Upper lobe of right lung (tissue), 1 donor: ENCODE measurements at places on chromosomes 7 and 10. TPM values are rescaled to one million over a fixed set of nuclear protein-coding genes. Genes with fewer than 3 reads are reported as not detected.

The SPDYE5 gene
- not detected for total RNA-seq

The ANKRD30A gene
- 0.12 TPM for total RNA-seq

The PSPH gene
- 10.1 TPM for total RNA-seq

The PILRA gene
- total RNA-seq: 36.9 TPM

The PAX2 gene
- not detected for total RNA-seq

The AKR1B15 gene
- not detected for total RNA-seq

DNA sequence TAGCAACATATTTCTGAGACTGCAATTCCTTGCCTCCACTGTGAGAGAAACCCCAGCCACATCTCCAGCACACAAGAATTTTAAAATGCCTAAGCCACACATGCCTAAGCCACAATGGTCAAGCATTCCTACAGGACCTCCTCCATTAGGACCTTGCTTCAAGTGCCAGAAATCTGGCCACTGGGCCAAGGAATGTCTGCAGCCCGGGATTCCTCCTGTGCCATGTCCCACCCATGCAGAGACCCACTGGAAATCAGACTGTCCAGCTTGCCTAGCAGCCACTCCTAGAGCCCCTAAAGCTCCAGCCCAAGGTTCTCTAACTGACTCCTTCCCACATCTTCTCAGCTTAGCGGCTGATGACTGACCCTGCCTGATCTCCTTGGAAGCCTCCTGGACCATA lies 117.5 kb downstream of the AHR start:
- no peak overlapping the region for H3K27ac ChIP-seq
- H3K4me3 ChIP-seq: no peak overlapping the region
- DNase-seq: no peak
- no peaks in the 10 kb centered on the region for H3K36me3 ChIP-seq
- H3K4me1 ChIP-seq: no peaks in the 10 kb centered on the region

DNA sequence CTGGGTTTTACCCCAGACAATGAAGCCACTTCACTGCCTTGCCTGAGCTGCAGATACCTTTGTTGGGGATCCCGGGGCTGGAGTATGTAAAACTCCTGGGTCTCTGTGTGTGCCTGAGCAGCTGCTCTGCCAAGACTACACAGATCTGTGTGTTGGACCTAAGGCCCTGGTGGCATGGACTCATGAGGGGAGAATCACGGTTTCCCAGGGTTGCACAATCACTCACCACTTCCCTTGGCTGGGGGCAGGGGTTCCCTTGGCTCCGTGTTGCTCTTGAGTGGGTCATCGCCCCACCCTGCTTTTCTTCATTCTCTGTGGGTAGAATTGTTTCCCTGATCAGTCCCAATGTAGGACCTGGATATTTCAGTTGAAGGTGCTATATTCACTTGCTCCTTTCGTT lies 13.9 kb upstream of the TBATA start:
- H3K27ac ChIP-seq: no peak overlapping the region
- H3K36me3 ChIP-seq: no peaks in the 10 kb centered on the region
- peaks cover 4% of the 10 kb centered on the region for H3K27me3 ChIP-seq
- H3K4me1 ChIP-seq: no peaks in the 10 kb centered on the region

DNA sequence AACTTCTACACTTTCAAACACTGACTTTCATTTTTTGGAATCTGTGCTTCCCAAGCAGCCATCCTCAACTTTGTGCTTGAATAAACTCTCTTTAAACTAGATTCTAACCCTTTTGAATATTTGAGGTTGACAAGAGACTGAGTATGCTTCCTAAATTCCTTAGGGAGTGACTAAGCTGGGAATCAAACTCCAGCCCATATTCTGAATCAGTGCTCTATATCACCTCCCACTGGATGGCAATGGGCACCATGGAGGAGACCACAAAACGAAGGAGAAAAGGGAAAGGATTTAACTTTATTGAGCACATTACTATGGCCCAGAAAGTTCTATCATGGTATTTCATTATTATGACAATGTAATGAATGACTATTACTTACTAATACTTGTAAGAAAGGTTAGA lies 17.2 kb upstream of the SLC26A4 start:
- H3K27me3 ChIP-seq: no peaks in the 10 kb centered on the region
- H3K36me3 ChIP-seq: no peaks in the 10 kb centered on the region
- DNase-seq: no peak
- peaks cover 9% of the 10 kb centered on the region for H3K4me1 ChIP-seq

GRCh38 chr10:12819071-12819470 lies 182.4 kb downstream of the CCDC3 start:
- no peak overlapping the region for H3K27ac ChIP-seq
- no peaks in the 10 kb centered on the region for H3K36me3 ChIP-seq

DNA sequence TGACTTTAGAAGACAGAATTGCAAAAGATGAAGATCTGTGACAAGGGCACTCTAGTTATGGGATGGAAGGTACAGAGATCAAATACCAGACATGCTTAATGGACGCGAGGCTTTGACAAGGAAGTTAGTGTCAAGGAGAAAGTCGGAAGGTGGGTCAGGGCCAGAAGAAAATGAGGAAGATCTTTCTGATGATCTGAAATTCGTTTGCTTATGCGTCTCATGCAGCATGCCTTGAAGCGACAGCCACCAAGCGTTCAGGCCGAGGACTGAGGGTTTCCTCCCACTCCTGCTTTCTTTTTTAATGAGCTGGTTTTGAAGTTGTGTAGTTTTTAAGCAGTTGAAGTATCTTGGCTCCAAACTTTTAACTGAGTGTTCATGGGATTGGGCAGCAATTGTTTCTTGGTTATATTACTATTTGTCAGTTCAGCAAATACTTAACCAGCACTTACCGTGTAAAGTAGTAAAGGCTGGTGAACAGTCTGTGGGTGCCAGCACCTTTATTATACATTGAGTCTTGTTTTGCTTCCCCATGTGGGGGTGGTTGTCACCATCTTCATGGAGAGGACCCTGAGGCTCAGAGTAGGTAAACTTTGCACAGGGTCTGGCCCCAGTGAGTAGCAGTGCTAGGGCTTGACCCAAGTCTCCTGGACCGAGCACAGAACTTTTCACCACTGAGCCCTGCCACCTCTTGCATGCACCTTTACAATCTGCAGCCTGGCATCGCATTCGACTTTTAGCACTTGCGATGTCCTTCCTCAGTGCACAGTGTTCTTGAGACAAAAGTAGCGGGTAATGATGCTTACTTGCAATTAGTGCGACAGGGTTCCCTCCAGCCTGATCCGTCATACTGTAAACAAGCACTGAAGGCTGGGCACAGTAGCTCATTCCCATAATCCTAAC lies 14.3 kb upstream of the BHLHA15 start:
- H3K4me3 ChIP-seq: no peak overlapping the region
- H3K27ac ChIP-seq: no peak overlapping the region
- H3K4me1 ChIP-seq: no peaks in the 10 kb centered on the region
- H3K36me3 ChIP-seq: peaks cover 45% of the 10 kb centered on the region
- DNase-seq: no peak

GRCh38 chr7:152463709-152464311 lies 28.0 kb upstream of the KMT2C start:
- H3K27me3 ChIP-seq: no peaks in the 10 kb centered on the region
- peak overlapping the region; percentile 79 for H3K4me3 ChIP-seq
- peak; percentile 100 for DNase-seq
- peaks cover 23% of the 10 kb centered on the region for H3K4me1 ChIP-seq
- H3K27ac ChIP-seq: peak overlapping the region; percentile 100

- DNase-seq: no peak
- H3K4me3 ChIP-seq: no peak overlapping the region
- H3K27ac ChIP-seq: no peak overlapping the region
- H3K4me1 ChIP-seq: no peaks in the 10 kb centered on the region
- H3K27me3 ChIP-seq: no peaks in the 10 kb centered on the region
Observed at GRCh38 chr10:103575416-103576075, 82.0 kb downstream of the NEURL1 start.

DNA sequence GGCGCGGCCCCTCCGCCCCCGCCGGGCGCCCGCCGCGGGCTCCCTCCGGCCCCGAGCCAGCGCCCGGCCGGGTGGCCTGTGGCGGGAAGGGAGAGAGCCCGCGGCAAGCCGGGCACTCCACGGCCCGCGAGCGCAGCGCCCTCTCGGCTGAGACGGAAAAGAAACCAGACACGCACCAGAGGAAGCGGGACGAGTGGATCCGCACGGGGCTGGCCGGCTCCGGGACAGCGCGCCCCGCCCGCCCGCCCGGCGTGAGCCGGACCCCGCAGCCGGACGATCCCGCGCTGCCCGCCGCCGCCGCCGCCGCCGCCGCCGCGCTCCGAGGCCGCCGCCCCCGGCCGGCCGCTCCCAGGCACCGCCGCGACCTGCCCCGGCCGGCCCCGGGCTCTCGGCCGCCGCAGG lies 300 bp downstream of the ARHGAP21 start:
- peaks cover 18% of the 10 kb centered on the region for H3K4me1 ChIP-seq
- no peak for DNase-seq
- peak overlapping the region; percentile 85 for H3K4me3 ChIP-seq
- H3K27ac ChIP-seq: peak overlapping the region; percentile 95
- no peaks in the 10 kb centered on the region for H3K36me3 ChIP-seq

DNA sequence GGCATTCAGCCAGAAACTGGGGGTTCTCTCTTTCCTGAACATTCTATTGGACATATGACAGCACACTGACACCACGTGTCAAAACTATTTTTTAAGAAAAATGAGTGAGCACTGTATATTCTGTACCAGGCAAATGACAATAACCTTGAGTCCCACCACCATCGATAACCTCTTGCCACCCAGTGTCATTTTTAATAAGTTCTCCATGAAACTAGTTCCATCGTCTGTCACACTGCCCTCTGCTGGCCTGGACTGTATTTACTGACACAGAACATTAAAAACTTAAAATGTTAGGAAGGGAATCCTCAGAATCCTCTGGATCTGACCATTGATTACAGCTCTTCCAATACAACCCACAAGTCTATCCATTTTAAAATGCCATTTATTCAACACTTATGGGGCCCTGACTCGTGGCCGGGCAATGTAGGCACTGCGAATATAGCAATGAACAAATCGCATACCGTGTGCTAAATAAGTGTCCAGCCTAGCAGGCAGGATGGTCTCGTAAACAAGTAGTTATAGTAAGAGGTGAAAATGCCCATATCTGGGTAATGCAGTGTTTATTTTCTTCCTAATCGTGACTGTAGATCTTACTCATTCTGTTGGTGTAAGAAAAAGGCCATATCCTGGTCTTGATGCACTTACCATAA lies 35.9 kb upstream of the CACNB2 start:
- no peaks in the 10 kb centered on the region for H3K27me3 ChIP-seq
- H3K36me3 ChIP-seq: no peaks in the 10 kb centered on the region
- no peak overlapping the region for H3K4me3 ChIP-seq
- no peaks in the 10 kb centered on the region for H3K4me1 ChIP-seq

GRCh38 chr10:133379801-133380666 lies 972 bp downstream of the PAOX start:
- peak overlapping the region; percentile 47 for H3K27ac ChIP-seq
- DNase-seq: peak; percentile 73
- H3K4me1 ChIP-seq: peaks cover 8% of the 10 kb centered on the region
- H3K27me3 ChIP-seq: no peaks in the 10 kb centered on the region
- H3K4me3 ChIP-seq: peak overlapping the region; percentile 71

GRCh38 chr10:69268761-69269416 lies 9.4 kb upstream of the HK1 start:
- no peak for DNase-seq
- H3K27ac ChIP-seq: no peak overlapping the region
- H3K4me1 ChIP-seq: no peaks in the 10 kb centered on the region
- no peaks in the 10 kb centered on the region for H3K36me3 ChIP-seq

- peaks cover 18% of the 10 kb centered on the region for H3K4me1 ChIP-seq
- H3K36me3 ChIP-seq: no peaks in the 10 kb centered on the region
- no peaks in the 10 kb centered on the region for H3K27me3 ChIP-seq
- no peak overlapping the region for H3K4me3 ChIP-seq
Observed at GRCh38 chr10:3754727-3755439, 30.1 kb downstream of the KLF6 start.

- no peak for DNase-seq
- no peak overlapping the region for H3K27ac ChIP-seq
- peaks cover 8% of the 10 kb centered on the region for H3K36me3 ChIP-seq
Observed at GRCh38 chr7:2131341-2131740, 101.4 kb downstream of the MAD1L1 start.

GRCh38 chr7:7519056-7519455 lies 16.6 kb downstream of the COL28A1 start:
- no peaks in the 10 kb centered on the region for H3K4me1 ChIP-seq
- no peaks in the 10 kb centered on the region for H3K27me3 ChIP-seq
- no peak overlapping the region for H3K27ac ChIP-seq
- no peak for DNase-seq

DNA sequence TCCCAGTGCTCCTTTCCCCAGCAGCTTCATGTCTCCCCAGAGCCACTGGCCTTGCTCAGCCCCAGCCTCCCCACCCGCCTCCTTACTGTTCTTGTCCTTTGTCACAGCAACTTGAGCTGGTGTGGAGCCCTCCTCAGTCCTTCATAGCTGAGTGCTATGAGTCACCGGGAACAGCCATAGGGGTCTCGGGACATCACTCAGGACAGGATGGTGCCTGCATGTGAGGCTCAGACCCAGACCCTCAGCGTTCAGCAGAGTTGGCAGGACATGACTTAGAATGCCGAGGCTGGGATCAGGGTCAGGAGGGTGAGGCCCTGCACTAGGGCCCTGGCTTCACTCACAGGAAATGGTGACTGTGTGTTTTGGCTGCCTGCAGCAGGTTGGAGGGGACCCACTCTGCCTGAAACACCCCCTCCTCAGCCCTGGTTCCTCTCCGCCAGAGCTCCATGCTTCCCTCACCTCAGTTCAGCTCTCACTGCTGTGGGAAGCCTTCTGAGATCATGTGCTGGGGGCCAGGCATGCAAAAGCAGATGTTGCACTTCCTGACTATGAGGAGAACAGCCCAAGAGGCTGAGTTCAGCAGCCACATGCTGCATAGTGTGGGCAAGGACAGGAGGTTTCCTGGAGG lies 40.7 kb upstream of the GJD4 start:
- H3K27me3 ChIP-seq: no peaks in the 10 kb centered on the region
- H3K27ac ChIP-seq: no peak overlapping the region
- no peaks in the 10 kb centered on the region for H3K4me1 ChIP-seq
- no peak for DNase-seq
- peaks cover 36% of the 10 kb centered on the region for H3K36me3 ChIP-seq
- no peak overlapping the region for H3K4me3 ChIP-seq

DNA sequence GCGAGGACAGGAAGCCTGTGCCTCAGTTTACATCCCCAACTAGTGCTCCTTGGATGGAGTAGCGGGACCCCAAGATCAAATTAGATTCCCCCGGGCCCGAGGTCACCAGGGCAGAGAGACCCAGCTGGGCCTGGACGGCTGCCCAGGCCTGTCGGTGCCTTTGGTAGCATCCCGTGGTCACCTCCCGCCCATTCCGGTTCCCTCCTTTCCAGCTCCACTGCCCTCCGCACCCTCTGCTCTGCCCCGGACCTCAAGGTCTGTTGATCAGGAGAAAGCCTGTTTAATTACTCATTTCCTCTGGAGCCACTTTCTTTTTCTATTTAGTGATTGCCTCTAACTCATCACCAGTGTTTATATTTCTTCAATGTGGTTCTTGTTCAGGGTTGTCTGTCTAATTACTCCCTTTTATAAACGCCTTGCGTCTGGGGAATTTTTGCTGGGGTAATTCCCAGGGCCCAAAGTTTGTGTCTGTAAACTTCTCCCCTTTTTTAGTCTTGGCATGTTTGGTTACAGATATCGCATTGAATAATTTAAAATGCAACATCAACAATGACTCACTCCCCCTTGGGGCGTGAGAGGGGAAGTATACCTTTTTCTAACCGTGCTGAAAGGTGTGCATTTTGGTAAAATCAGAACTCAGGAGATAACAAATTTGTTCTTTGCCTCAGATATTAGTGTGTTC lies 1.9 kb downstream of the FOXK1 start:
- H3K36me3 ChIP-seq: no peaks in the 10 kb centered on the region
- H3K4me3 ChIP-seq: peak overlapping the region; percentile 88
- peak overlapping the region; percentile 85 for H3K27ac ChIP-seq
- peaks cover 21% of the 10 kb centered on the region for H3K4me1 ChIP-seq
- H3K27me3 ChIP-seq: no peaks in the 10 kb centered on the region
